Caudate nucleus (tissue), 63 donors: ENCODE measurements at places on chromosomes 7 and 10.

DNA sequence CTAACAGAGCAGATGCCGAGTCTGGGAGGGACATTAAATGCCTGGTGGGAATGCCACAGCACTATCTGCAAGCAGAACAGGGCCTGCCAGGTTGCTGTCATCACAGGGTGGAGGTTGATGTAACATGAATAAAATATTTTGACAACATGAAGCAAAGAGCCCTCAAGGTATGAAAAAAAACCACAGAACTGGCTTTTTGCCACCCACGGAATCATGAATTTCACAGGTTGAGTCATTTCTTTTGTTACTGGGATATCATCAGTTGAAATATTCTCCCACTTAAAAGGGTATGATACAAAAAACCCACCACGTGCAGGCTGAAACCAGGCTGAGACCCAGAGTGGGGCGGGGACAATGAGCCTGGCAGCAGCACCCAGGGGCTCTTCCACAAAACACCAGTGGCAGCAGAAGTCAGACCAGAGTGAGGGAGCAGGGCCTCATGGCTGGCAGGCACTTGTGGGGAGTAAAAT is 220.1 kb downstream of the TNS3 start:
- no peak for DNase-seq

- no peak for DNase-seq
Observed at GRCh38 chr7:98459529-98459928, 58.6 kb upstream of the BAIAP2L1 start.

GRCh38 chr10:131087464-131088215 is 223.9 kb downstream of the TCERG1L start:
- DNase-seq = no peak

DNA sequence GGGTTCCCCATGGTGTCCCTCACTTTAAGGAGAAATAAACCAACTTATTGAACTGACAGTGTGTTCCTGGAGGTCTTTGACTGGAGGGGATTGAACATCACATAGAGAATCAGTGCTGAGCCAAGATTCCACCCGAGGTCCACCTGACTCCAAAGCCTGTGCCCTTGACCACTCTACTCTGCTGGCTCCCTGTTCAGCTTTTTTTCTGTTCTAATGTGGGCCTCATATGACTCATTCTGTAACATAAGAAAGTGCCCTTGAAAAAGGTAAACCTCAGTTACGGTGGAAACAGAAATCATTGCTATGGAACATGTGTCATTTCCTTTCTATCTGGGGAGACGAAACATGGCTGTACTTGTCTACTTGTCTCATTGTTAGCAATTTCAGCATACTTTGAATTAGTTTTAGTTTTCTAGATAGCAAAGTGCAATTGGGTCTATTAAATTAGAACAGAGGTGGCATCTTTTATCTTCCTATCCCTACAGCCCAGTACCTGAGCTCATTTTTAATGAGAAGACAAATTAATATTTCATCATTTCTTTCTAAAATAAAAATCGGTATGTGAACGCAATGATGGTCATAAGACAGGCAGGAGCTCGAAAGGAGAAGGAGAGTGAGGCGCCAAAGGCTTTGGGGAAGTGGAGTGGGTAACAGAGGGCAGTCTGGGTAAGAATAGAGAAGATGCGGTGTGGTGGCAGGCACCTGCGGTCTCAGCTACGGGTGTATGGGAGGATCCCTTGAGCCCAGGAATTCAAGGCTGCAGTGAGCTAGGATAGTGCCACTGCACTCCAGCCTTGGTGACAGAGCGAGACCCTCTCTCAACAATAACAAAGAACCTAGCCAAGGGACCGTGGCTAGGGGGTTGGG is 1.5 kb downstream of the GSDME start:
- DNase-seq = no peak

- no peak for DNase-seq
Observed at GRCh38 chr10:50398823-50399222, 147.5 kb upstream of the ASAH2 start.

DNA sequence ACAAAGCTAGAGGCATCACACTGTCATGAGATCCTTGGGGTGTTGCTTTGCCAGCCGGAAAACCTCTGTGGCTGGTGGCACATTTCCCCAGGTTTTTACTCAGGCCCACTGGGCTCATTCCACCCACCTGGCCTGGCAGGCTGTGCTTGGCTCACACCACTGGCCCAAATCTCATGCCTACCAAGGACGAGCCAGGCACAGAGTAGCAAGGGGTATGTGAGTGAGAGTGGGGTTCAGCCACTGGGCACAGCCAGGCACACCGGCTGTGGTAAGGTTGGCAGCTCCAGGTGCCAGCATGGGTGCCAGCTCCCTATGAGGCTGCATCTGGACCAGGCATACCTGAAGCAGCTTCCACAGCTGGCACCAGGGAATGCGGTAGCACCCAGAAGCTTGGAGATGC is 21.4 kb downstream of the STEAP1 start:
- DNase-seq = no peak

GRCh38 chr10:46001187-46001756 is 29.0 kb downstream of the TIMM23 start:
- no peak for DNase-seq

GRCh38 chr7:52719677-52720076 is 315.8 kb upstream of the POM121L12 start:
- no peak for DNase-seq

GRCh38 chr7:46682836-46683624 is 762.0 kb upstream of the IGFBP3 start:
- no peak for DNase-seq

- no peak for DNase-seq
Observed at GRCh38 chr7:23467291-23467805, 2.9 kb downstream of the IGF2BP3 start.

- no peak for DNase-seq
Observed at GRCh38 chr10:125002423-125003145, 60.7 kb downstream of the ZRANB1 start.

GRCh38 chr7:129394982-129395914 is 39.0 kb upstream of the STRIP2 start:
- no peak for DNase-seq

- no peak for DNase-seq
Observed at GRCh38 chr10:123988694-123989093, 97.1 kb upstream of the CPXM2 start.

DNA sequence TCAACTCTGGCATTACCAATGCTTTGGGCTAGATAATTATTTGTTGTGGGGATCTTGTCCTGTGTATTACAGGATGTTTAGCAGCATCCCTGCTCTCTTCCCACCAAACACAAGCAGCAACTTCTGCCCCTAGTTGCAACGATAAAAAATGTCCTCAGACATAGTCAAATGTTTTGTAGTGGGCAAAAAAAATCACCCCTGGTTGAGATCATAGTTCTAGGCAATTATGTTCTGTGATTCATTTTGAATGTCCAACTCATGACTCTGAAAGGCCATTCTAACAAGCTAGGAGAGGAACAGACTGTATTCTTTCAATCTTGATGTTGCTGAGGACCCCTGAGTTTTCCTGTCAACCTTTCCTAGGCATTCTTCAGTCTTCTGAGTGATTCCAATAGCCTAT is 79.5 kb downstream of the RTKN2 start:
- DNase-seq = no peak

GRCh38 chr10:24935504-24936292 is 16.7 kb downstream of the PRTFDC1 start:
- no peak for DNase-seq

DNA sequence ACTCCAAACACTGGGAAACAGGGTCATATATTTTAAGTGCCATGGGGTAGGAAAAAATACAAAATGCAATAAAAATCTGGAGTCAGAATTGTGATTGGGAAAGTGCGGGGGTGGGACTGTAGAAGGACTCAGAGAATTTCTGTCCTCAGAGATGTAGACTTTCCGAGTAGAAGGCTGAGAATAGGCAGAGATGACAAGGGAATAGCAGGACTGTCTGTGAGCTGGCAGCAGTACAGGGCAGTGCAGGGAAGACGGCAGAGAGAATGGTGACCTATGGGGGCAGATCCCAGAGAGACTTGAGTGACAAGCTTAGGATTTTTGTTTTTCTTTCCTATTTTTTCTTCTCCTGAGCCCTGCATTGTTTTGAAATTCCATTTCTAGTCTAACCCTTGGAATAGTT is 127.6 kb downstream of the SLC16A9 start:
- DNase-seq = no peak

GRCh38 chr10:64798297-64798696 is 1277.1 kb downstream of the REEP3 start:
- no peak for DNase-seq

DNA sequence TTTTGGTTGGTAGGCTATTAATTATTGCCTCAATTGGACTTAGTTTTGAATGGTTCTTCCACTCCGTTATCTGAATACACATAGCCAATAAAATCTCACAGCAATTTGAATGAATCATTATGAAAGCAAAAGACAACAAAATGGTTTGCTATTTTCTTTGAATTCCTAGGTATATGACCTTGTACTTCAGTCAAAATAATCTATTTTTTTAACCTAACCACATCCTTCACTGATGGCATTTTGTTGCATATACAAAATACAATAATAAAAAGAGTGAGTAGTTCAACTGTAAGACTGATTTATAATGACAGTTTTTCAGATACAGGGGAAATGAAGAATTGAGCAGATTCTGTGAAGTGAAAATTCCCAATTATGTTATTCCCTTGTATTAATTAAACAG is 433.1 kb downstream of the HTR7 start:
- no peak for DNase-seq

- no peak for DNase-seq
Observed at GRCh38 chr7:8699875-8700624, 266.6 kb downstream of the NXPH1 start.

DNA sequence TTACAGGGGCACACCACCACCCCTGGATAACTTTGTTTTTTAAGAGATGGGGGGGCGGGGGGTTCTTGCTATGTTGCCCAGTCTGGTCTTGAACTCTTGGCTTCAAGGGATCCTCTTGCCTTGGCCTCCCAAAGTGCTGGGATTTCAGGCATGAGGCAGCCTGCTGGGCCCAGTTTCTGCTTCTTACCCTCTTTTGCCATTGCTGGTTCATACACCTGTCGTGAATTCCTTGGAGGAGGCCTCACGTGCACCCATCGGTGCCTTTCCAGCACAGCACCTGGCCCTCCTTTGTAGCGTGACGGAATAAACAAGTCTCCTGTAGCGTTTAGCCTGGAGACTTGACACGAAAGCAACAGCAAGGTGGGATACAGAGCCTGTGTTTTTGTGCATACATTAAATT is 75.5 kb downstream of the CARD11 start:
- DNase-seq = no peak

DNA sequence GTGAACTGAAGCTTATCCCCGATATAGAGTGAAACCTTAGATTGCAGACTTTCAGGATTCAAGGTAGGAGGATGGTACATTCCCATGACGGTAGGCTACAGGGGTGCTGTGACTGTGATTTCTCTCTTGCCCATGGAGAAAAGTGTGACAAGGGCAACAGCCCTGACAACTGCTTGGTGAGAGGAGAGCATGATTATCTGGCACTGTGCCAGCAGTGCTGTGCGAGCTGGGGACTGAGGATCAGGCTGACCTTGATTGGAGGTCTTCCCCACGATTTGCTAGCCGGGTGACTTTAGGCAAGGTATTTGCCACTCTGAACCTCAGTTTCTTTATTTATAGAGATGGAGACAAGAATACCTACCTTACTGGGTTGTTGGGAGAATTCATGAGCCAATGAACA is 229.5 kb downstream of the PTEN start:
- no peak for DNase-seq

GRCh38 chr7:134886353-134887057 is 99.8 kb upstream of the AGBL3 start:
- no peak for DNase-seq
